Activated CD4-positive, alpha-beta T cell treated with anti-CD3 and anti-CD28 coated beads, Interleukin-2, amount 10 ng/mL, durations not matched to agents 24 days and 14 days (primary cell): ENCODE measurements at places on chromosomes 3 and 15. TPM values are rescaled to one million over a fixed set of nuclear protein-coding genes. Genes with fewer than 3 reads are reported as not detected.

TMEM212 gene
- total RNA-seq: not detected in 2 replicates

SI gene
- not detected in 2 replicates for total RNA-seq

- no peak overlapping the region for H3K27ac ChIP-seq
- no peaks in the 10 kb centered on the region for H3K27me3 ChIP-seq
- H3K4me3 ChIP-seq: no peak overlapping the region
These were observed 14.1 kb downstream of the B3GNT5 start for GRCh38 chr3:183267140-183267539.

DNA sequence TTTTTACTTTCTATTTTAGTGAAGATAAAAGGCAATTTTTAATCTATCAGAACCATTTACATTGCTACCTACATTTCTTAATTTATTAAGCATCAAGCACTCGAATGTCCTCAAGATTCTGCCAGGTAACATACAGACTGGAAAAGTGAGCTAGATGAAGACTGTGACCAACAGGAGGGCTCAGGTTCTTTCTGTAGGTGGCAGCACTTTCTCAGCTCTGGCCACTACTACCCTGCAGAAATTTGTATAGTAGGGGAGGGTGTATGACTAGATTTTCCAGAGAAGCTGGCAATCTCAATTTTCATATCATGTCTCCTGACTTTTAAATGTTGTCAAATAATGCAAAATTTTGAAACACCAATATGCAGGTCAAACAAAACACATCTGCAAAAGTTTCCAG is 165.0 kb upstream of the SUCLG2 start:
- DNase-seq: no peak
- no peaks in the 10 kb centered on the region for H3K36me3 ChIP-seq
- H3K27me3 ChIP-seq: no peaks in the 10 kb centered on the region
- H3K4me3 ChIP-seq: no peak overlapping the region
- H3K4me1 ChIP-seq: no peaks in the 10 kb centered on the region

DNA sequence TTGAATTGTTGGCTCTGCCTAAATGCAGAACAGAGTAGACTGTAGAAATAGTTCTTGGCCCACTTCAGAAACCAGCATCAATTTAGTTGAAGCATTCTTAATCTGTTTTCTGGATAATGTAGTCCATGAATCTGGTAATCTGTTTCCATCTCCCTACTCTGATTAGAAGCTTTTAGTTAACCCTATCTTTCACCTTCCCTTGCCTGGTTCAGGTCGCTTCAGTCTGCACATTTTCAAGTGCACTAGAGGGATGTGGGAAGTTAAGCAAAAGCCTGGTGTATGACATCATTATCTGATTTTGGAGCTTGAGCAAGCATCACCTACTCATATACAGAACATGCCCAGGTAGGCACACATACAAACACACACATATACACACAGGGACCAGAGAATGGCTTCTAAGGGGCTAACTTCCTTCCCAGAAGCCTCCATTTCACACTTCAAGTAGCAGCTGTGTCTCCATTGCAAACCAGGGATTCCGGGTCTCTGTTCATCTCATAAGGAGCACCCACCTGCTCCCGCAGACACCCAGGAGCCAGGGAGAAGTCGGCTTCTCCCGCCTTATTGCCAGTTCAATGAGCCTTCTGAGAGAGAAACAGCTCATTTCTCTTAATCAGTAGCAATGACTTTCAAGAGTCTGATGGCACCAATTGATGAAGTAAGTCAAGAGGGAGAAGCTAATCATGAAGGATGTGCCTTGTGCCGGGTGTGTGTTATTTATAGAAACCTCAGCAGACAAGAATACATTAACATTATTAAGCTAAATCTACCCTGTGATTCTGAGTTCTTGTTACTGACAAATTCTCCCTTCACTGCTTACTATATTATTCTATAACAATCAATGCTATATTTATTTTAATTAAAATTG is 347.9 kb upstream of the STAC start:
- no peak overlapping the region for H3K4me3 ChIP-seq
- DNase-seq: no peak
- H3K27me3 ChIP-seq: no peaks in the 10 kb centered on the region

GRCh38 chr15:77026501-77027110 is 31.7 kb downstream of the PSTPIP1 start:
- H3K4me1 ChIP-seq: peaks cover 34% of the 10 kb centered on the region
- no peaks in the 10 kb centered on the region for H3K27me3 ChIP-seq
- no peak overlapping the region for H3K4me3 ChIP-seq
- peaks cover 65% of the 10 kb centered on the region for H3K36me3 ChIP-seq
- H3K27ac ChIP-seq: peak overlapping the region; percentile 53

- no peak for DNase-seq
- no peaks in the 10 kb centered on the region for H3K27me3 ChIP-seq
- H3K4me1 ChIP-seq: no peaks in the 10 kb centered on the region
- no peak overlapping the region for H3K27ac ChIP-seq
These were observed 102.8 kb downstream of the SNRPN start for GRCh38 chr15:25057574-25057973.

DNA sequence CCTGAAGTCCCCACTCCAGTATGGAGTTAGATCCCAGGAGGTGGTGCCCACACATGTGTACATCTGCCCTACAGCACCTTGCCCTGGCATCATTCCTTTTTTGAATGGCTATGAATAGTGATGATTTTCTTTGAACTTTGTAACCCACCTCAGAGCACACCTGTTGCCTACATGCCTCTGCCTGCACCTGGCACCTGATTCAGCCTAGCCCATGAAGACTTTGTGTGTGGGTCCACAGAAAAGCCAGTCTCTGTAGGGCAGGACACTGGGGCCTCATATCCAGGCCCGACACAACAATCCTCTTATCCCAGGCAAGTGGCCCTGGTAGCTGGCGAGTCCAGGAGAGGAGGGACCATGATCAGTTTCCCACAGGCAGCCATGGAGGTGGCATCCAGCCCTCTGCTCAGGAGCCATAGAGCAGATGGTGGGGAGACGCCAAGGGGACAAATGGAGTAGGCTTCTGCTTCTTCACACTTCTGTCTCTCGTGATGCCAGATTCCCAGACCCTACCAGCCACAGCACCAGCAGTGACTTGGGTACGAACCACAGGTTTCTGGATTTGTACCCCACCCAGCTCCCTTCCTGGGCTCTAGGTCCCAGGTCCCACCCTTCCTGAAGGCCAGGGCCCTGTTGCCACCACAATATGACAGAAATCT is 230.7 kb downstream of the UACA start:
- peaks cover 4% of the 10 kb centered on the region for H3K36me3 ChIP-seq
- peaks cover 6% of the 10 kb centered on the region for H3K27me3 ChIP-seq
- H3K4me3 ChIP-seq: no peak overlapping the region
- peaks cover 61% of the 10 kb centered on the region for H3K4me1 ChIP-seq
- DNase-seq: no peak
